ENCODE measurements at places on chromosomes 13 and 19.

GRCh38 chr19:3663838-3664237 lies 36.4 kb downstream of the PIP5K1C start:
- no peak overlapping the region for H3K4me3 ChIP-seq
- no peak for DNase-seq
- H3K27me3 ChIP-seq = no peaks in the 10 kb centered on the region

DNA sequence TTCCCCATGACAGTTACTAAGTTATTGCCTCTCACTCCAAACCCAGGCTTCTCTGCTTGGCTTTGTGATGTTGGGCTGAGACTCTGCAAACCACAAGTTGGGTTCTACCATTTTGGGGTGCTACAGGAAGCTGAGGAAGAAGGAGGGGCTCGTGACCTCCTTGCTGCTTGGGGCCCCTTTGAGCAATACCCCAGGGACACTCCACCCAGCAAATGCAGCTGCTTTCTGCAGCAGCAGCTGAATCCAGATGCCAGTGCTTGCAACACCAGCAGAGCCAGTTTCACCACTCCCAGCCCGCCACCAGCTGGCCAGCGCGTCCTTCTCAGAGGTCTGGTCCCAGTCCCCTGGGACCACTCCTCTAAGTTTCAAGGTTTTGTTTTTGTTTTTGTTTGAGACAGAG lies 22.0 kb upstream of the UBAC2 start:
- H3K4me1 ChIP-seq = peaks cover 35% of the 10 kb centered on the region
- no peak overlapping the region for H3K4me3 ChIP-seq
- H3K27ac ChIP-seq = peak overlapping the region; percentile 54
- H3K36me3 ChIP-seq = peaks cover 11% of the 10 kb centered on the region
- DNase-seq = peak; percentile 33

DNA sequence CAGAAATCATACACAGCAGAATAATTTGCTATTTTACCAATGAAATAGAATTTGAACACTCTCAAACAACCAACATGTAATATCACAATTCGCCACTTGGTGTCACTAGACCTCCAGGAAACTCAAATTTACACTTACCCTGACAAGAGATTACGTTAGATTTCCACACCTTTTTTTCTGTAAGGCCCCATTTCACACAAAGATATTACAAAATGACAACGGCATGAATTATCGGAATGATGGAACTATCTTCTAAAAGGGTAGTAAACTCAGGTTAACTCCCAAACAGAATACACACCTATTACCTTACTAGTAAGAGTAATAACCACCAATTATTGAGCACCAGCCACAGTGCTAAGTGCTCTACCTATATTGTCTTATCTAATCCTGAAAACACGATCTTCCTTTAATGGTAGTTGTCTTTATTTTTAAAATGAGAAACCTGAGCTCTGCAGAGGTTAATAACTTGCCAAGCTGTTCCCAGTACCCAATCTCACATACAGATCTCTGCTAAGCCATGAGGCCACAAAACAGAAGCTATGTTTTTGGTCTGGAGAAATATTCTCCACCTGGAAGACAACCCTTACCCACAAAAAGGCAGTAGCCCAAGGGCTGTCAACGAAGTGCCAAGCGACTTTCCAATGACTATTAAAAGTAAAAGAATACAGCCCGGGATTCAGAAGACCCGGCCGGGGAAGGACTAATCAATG lies 152.4 kb downstream of the DCLK1 start:
- no peak overlapping the region for H3K27ac ChIP-seq
- H3K36me3 ChIP-seq = no peaks in the 10 kb centered on the region
- H3K27me3 ChIP-seq = no peaks in the 10 kb centered on the region
- no peak overlapping the region for H3K4me3 ChIP-seq
- peak; percentile 44 for DNase-seq

DNA sequence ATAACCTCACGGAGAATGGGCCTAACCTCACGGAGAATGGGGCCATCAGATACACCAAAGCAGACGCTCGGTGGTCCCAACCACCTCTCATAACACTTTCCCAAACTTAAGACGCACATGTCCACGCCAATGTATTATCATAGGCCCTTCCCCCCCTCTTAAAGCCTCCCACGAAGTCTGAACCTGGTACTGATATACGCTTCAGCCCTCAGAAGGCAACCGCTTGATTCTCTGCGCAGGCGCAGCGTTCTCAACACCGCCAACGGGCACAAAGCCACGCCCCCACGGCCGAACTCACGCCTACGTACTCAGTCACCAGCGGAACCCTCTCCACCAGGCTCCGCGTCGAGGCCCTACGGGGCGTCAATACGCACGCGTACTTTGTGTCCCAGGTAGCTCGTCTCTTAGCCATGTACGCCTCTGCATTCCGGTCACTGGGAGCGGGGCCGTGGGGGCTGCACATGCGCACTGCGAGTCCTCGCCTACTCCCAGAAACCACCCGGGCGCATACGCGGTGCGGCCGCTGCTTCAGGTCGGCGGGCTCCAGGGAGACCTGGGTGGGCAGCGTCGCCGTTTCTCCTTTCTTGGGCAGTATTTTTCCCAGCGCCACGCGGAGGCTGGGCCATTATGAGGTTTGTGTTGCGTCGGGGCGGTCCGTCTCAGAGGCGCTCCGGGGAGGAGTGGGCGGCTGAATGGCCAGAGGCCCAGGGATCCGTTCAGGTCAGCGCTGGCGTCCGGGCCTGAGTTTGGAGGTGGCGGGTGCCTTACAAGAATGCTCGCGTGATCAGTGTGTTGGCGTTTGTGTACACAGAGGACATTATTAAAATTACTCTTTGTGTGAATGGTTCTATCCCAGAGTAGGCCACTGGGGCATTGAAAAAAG lies 25.3 kb downstream of the ZNF582 start:
- H3K27ac ChIP-seq = peak overlapping the region; percentile 89
- DNase-seq = peak; percentile 91
- no peaks in the 10 kb centered on the region for H3K27me3 ChIP-seq

- H3K4me1 ChIP-seq = peaks cover 71% of the 10 kb centered on the region
- peaks cover 17% of the 10 kb centered on the region for H3K36me3 ChIP-seq
- peak; percentile 95 for DNase-seq
- peak overlapping the region; percentile 93 for H3K27ac ChIP-seq
- peak overlapping the region; percentile 89 for H3K4me3 ChIP-seq
Observed at GRCh38 chr19:18290302-18291018, 9.0 kb upstream of the JUND start.

- no peaks in the 10 kb centered on the region for H3K4me1 ChIP-seq
- peaks cover 2% of the 10 kb centered on the region for H3K27me3 ChIP-seq
- DNase-seq = no peak
Observed at GRCh38 chr13:76936763-76937162, 11.5 kb upstream of the ACOD1 start.

GRCh38 chr19:29882719-29883105 lies 59.3 kb upstream of the URI1 start:
- H3K4me1 ChIP-seq = peaks cover 23% of the 10 kb centered on the region
- no peak for DNase-seq
- H3K4me3 ChIP-seq = no peak overlapping the region
- no peak overlapping the region for H3K27ac ChIP-seq

DNA sequence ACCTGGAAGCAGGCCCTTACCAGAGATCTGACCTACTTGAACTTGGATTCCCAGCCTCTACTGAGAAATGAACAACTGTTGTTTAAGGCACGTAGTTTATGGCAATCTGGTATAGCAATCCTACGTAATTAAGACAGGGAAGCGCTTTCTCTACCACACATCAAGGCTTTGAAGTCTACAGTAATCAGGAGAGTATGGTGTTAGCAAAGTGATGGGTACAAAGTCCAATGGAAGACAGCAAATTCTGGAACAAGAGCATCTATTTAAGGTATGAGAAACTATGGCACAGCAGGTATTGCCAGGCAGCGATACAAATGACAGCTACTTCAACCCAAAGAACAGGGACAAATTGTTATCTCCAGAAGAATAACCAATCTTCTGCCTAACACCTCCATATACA lies 3.1 kb downstream of the ZNF563 start:
- H3K4me1 ChIP-seq = peaks cover 27% of the 10 kb centered on the region
- H3K36me3 ChIP-seq = peaks cover 18% of the 10 kb centered on the region
- no peak for DNase-seq
- H3K4me3 ChIP-seq = no peak overlapping the region
- no peak overlapping the region for H3K27ac ChIP-seq

GRCh38 chr13:60572003-60572798 lies 175.2 kb downstream of the TDRD3 start:
- no peak for DNase-seq
- no peaks in the 10 kb centered on the region for H3K4me1 ChIP-seq
- no peak overlapping the region for H3K4me3 ChIP-seq
- peaks cover 24% of the 10 kb centered on the region for H3K36me3 ChIP-seq
- H3K27ac ChIP-seq = no peak overlapping the region

DNA sequence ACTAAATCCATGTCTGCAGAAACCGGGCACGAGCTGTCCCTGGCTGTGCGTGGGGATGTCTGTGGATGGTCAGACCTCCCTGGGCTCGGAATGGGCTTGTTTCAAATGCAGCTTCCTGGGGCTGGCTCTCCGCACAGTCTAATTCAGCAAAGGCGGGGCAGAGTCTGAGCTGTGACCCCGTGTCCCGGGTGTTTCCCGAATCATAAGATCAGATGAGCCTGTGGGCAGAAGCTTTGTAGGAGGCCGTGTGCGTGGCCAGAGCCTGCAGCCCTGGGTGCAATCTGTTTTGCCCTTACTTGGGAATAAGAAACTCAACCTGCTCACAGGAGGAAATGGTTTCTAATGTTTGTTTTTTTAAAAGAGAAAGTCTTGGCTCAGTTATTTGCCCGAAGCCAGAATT lies 13.9 kb upstream of the GNA11 start:
- no peaks in the 10 kb centered on the region for H3K36me3 ChIP-seq
- H3K27ac ChIP-seq = no peak overlapping the region
- no peaks in the 10 kb centered on the region for H3K27me3 ChIP-seq
- H3K4me1 ChIP-seq = peaks cover 2% of the 10 kb centered on the region
- no peak for DNase-seq
- H3K4me3 ChIP-seq = no peak overlapping the region

GRCh38 chr13:51769455-51770127 lies 34.4 kb downstream of the DHRS12 start:
- H3K36me3 ChIP-seq = peaks cover 4% of the 10 kb centered on the region
- peak overlapping the region; percentile 40 for H3K27ac ChIP-seq
- peaks cover 13% of the 10 kb centered on the region for H3K4me1 ChIP-seq
- H3K27me3 ChIP-seq = no peaks in the 10 kb centered on the region

- H3K4me1 ChIP-seq = no peaks in the 10 kb centered on the region
- H3K4me3 ChIP-seq = no peak overlapping the region
- DNase-seq = no peak
- no peak overlapping the region for H3K27ac ChIP-seq
Observed at GRCh38 chr13:79917628-79918027, 423.3 kb downstream of the SPRY2 start.

DNA sequence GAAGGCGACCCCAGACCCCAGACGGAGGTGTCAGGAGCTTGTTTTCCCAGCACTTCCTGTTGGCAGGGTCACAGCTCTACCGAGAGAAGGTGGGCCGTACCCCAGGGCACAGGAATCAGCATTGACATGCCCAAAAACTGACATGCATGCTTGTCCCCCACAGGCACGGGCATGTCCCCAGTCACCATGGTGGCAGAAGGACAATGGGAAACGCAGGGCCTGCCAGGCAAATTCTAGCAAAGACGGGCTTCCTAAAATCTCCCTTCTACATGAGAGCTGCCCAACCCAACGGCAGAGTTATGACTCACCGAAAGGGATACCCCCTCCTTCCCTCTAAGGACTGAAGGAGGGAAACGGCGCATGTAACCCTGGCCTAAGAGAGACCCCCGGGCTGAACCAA lies 18.5 kb downstream of the TSHZ3 start:
- no peak overlapping the region for H3K4me3 ChIP-seq
- peaks cover 19% of the 10 kb centered on the region for H3K27me3 ChIP-seq
- H3K27ac ChIP-seq = no peak overlapping the region
- no peak for DNase-seq
- no peaks in the 10 kb centered on the region for H3K4me1 ChIP-seq

- H3K4me1 ChIP-seq = peaks cover 5% of the 10 kb centered on the region
- no peak overlapping the region for H3K27ac ChIP-seq
- peaks cover 53% of the 10 kb centered on the region for H3K27me3 ChIP-seq
Observed at GRCh38 chr13:28097503-28097902, 2.9 kb downstream of the FLT3 start.

DNA sequence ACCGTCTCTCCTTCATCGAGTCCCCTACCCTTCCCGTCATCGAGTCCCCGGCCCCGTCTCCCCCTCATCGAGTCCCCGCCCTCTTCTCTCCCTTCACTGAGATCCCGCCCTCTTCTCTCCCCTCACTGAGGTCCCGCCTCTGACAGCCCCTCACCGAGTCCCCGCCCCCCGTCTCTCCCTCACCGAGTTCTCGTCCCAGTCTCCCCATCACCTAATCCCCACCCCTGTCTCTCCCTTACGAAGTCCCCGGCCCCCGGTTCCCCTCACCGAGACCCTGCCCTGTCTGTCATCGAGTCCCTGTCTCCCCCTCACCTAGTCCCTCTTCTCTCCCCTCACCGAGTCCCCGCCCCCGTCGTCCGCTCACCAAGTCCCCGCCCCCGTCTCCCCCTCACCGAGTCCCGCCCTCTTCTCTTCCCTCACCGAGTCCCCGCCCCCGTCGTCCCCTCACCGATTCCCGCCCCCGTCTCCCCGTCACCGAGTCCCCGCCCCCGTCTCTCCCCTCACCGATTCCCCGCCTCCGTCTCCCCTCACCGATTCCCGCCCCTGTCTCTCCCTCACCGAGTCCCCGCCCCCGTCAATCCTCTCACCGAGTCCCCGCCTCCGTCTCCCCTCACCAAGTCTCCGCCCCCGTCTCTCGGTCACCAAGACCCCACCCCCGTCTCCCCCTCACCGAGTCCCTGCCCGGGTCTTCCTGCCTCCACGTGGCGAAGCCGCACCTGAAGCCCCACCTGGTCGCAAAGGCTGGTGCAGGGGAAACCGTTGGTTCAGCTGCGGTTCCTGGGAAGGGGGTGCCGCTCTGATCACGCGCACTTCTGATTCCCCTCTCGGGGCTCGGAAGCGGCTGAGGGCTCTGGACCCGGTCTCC lies 23.9 kb upstream of the ZNF846 start:
- peak; percentile 94 for DNase-seq
- peak overlapping the region; percentile 77 for H3K4me3 ChIP-seq
- H3K27ac ChIP-seq = peak overlapping the region; percentile 90
- H3K36me3 ChIP-seq = peaks cover 4% of the 10 kb centered on the region
- no peaks in the 10 kb centered on the region for H3K27me3 ChIP-seq

DNA sequence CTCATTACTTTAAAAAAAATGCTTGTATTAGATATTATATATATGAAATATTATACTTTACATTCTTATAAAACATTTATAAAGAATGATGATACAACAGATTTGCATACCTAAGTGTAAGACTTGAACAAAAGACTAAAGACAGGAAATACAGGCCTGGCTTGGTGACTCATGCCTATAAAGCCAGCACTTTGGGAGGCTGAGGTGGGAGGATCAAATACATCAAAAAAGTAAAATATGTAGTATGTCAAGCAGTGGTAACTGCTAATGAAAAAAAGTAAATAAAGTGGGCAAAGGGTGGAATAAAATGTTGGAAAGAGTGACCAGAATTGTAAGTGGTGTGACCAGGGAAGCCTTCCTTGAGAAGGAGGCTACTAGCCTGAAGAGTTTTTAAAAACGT lies 133.7 kb downstream of the GGACT start:
- no peaks in the 10 kb centered on the region for H3K36me3 ChIP-seq
- H3K27me3 ChIP-seq = no peaks in the 10 kb centered on the region
- H3K4me3 ChIP-seq = no peak overlapping the region

All from activated CD8-positive, alpha-beta T cell treated with anti-CD3 and anti-CD28 coated beads, Interleukin-2, amount 10 ng/mL, durations not matched to agents 7 days and 5 days (primary cell).